ENCODE measurements at places on chromosomes 11 and 22.

DNA sequence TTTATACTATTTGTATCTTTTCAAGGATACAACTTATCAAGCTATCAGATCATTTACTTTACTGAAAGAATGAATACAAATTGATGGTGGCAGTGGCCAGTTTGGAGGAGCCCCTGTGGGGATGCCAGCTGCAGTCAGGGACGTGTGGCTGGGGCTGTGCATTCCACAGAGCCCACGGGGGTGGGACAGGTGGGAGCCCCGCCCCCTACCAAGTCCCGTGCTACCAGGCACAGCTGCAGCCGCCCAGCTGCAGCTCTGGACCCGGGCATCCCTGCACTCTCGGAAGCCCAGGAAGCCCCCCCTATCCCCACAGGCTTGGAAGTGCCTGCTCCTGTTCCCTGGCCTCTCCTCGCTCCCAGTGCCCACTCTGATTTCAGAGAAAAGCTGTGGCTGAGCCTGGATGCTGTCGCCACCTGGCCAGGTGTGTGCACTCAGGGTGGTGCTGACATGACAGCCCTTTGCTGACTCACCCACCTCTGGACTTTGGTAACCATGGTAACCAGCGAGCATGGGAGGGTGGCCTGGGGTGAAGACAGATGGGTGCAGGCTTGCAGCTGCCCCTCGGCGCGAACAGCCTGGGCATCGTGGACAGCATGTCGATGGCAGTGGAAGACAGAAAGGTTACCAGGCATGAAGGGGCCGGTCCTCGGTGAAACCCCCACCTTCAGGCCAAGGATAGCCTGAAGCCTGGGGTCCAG, 138.1 kb downstream of the SBF2 start:
- no peak for DNase-seq

GRCh38 chr22:45014654-45015053, 4.8 kb upstream of the PHF21B start:
- DNase-seq = no peak

- no peak for DNase-seq
Measured at GRCh38 chr11:15117751-15118150, 3.0 kb downstream of the INSC start.

- no peak for DNase-seq
Measured at GRCh38 chr11:93517041-93517440, 26.1 kb downstream of the SMCO4 start.

GRCh38 chr22:32706149-32706548, 95.4 kb upstream of the TIMP3 start:
- DNase-seq = no peak

- no peak for DNase-seq
Measured at GRCh38 chr11:71397331-71397860, 50.8 kb downstream of the DHCR7 start.

- no peak for DNase-seq
Measured at GRCh38 chr11:107953446-107953845, 25.2 kb downstream of the RAB39A start.

All from stimulated activated CD8-positive, alpha-beta memory T cell treated with anti-CD3 and anti-CD28 coated beads, Interleukin-12 subunit alpha, Interleukin-12 subunit beta, amount 100 ng/mL, for 4 hours (primary cell).